ENCODE measurements at places on chromosomes 7 and 10.

DNA sequence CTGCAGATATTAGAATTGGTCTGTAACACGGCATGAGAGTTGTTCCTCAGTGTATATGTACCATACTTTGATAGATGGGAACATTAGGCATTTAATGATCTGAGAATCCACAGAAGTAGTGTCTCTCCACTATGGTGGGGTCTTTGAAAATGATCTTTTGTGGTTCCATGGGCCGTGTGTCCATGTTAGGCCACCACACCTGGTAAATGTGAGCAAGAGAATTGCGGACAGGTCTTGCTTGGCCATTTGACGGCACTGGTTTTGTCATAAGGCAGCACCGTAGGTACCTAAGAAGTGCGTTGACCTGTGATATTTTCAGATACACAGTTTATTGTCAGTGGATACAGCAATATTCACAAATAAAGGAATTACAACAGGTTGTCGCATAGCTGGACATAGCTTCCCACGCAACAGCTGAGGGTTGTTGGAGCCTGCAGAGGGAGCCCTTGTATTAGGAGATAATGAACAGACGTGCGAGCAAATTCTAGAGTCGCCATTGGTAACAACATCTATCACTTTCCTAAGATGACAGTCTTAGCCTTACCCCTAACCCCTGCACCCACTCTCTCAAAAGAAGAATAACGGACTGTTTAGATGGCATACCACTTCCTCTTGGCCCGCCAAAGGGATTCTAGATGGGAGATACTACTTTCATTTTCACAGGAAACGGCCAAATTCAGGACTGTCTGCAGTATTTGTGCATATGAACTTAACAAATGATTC, 111.4 kb downstream of the COL28A1 start:
- H3K4me3 ChIP-seq = peak overlapping the region; percentile 87
- H3K27ac ChIP-seq = no peak overlapping the region
- H3K27me3 ChIP-seq = no peaks in the 10 kb centered on the region
- peaks cover 11% of the 10 kb centered on the region for H3K4me1 ChIP-seq

DNA sequence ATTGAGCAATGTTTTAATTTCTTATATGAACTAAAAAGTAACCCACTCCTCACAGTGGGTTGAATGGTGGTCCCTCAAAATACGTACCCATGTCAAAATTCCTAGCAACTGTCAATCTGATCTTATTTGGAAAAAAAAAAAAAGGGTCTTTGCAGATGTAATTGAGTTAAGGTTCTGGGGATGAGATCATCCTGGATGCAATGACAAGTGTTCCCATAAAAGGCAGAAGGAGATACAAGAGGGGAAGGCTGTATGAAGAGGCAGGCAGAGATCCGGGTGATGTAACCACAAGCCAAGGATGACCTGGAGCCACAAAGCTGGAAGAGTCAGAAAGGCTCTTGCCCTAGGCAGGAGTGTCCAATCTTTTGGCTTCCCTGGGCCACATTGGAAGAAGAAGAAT, 516.3 kb upstream of the MKI67 start:
- no peaks in the 10 kb centered on the region for H3K27me3 ChIP-seq
- H3K27ac ChIP-seq = no peak overlapping the region
- no peaks in the 10 kb centered on the region for H3K4me1 ChIP-seq

- DNase-seq = peak; percentile 29
- peaks cover 55% of the 10 kb centered on the region for H3K4me1 ChIP-seq
- H3K36me3 ChIP-seq = peaks cover 11% of the 10 kb centered on the region
Observed at GRCh38 chr10:113042868-113043267, 92.8 kb downstream of the TCF7L2 start.

DNA sequence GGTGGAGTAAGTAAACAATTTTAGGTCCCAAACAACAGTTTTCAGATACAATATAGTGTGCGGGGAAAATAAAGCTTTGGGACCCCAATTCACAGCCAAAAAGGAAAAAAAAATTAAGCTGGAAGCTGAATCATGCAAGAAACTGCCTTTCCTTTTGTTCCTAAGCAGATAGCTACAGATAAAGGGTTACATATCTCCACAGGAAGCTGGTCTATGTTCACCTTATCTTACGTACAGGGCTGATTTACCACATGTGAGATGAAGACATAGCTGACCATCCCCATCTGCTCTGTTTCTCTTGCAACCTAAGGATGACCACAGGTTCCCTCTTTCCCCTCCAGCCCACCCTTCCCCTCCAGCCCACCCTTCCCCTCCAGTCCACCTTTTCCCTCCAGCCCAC, 14.2 kb upstream of the PFKP start:
- H3K27me3 ChIP-seq = no peaks in the 10 kb centered on the region
- no peak overlapping the region for H3K27ac ChIP-seq
- H3K4me1 ChIP-seq = peaks cover 8% of the 10 kb centered on the region

DNA sequence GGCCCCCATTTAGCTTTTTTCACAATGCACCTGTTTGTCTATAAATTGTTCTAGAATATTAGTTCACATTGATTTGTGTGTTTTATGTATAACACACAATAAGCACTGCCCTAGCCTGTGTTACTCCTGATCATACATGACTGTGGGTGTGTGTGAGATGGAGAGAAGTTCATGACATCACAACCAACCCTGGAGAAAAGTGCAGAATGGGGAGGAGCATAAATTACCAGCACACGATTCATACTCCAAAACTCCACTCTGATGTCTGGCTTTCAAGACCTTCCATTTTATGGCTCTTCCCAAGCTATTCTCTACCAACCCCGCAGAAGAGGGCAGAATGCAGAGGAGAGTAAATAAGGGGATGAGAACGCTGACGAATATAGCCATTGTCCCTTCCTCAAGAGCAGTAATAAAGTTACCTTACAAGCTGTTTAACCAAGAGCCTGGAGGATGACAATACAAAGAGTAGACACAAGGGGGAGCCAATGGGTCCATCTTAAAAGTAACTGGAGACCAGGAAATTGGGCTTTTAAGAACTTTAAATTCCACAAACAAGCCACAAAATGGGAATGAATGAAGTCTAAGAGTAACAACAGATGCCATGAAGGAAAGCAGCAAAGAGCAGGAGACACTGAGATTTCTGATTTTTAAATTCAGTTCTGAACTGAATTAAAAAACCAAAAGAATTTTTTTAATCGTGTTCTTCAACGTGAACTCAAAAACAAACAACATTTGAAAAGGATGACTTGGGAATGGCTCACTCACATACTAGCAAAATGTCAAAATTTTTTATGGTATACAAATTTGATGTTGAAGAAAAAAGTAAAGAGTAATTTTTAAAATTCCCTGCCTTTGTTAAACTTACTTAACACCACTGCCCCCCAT, 159.6 kb downstream of the PARD3 start:
- no peak overlapping the region for H3K27ac ChIP-seq
- no peaks in the 10 kb centered on the region for H3K27me3 ChIP-seq
- peak; percentile 72 for DNase-seq
- no peak overlapping the region for H3K4me3 ChIP-seq
- no peaks in the 10 kb centered on the region for H3K36me3 ChIP-seq
- H3K4me1 ChIP-seq = 0 out of 2 replicates have a peak, but pooled peaks cover 3% of the 10 kb centered on the region

DNA sequence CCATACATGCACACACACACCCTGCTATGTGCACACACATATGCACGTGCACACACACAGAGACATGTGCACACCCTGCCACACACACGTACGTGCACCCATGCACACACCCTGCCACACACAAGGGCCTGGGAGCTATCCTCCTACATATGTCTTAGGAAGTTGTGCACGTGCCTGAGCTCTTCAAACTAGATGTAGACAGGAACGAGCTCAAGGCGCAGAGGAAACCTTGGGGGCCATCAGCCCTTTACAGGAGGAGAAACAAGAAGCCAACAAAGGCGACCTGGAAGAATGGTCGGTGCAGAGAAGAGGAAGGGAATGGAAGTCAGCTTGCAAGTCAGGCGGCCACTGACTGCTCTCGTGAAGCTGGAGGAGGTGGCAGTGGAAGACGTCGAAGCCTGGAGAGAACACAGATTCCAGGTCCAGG, 58.7 kb downstream of the AOC1 start:
- DNase-seq = no peak
- peaks cover 42% of the 10 kb centered on the region for H3K27me3 ChIP-seq
- H3K4me1 ChIP-seq = no peaks in the 10 kb centered on the region

GRCh38 chr7:125316466-125316865, 386.8 kb upstream of the POT1 start:
- H3K36me3 ChIP-seq = no peaks in the 10 kb centered on the region
- no peak for DNase-seq
- no peaks in the 10 kb centered on the region for H3K27me3 ChIP-seq
- H3K27ac ChIP-seq = no peak overlapping the region

DNA sequence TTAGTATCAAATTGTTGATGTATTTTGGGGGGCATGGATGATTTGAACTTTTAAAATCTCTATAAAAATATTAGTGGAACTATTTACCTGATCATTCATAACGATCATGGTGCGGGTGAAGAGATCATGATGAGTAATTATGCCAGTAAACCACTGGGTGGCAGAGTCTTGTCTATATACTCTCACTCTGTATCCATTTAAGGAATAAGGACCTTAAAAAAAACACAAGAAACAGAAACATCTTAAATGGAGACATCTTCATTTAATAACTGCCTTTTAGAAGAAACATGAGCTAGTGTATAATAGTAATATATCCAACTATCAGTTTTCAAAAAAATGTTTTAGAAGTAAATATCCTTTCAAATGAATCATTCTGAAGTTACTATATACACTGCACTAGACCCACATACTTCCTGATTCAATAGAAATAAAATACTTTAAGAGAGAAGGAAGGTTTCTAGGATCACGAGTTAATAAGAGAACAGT, 84.0 kb downstream of the NRBF2 start:
- peaks cover 23% of the 10 kb centered on the region for H3K4me1 ChIP-seq
- peaks cover 15% of the 10 kb centered on the region for H3K36me3 ChIP-seq
- peak; percentile 82 for DNase-seq
- no peak overlapping the region for H3K4me3 ChIP-seq

DNA sequence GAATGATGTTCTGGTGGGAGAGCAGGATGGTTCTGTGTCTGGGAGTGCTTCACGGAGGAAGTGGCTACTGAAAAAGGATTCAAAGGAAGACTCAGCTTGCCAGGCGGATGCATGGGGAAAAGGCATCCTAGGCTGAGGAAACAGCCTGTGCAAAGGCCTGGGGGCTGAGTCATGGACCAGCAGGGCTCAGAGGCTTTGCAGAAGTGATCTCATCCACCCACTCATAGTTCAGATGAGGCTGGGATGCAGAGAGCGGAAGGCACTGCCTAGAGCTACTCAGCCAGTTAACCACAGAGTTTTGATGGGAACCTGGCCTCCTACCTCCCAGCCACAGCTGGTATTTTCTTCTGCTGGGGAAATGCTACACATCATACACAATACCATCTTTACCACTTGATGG, 15.8 kb upstream of the ADAMTS14 start:
- H3K36me3 ChIP-seq = no peaks in the 10 kb centered on the region
- H3K27me3 ChIP-seq = no peaks in the 10 kb centered on the region
- H3K4me1 ChIP-seq = peaks cover 34% of the 10 kb centered on the region
- H3K27ac ChIP-seq = peak overlapping the region; percentile 97
- no peak overlapping the region for H3K4me3 ChIP-seq

GRCh38 chr7:18201350-18201749, 173.7 kb upstream of the PRPS1L1 start:
- no peak for DNase-seq
- no peak overlapping the region for H3K27ac ChIP-seq
- H3K4me1 ChIP-seq = no peaks in the 10 kb centered on the region
- no peak overlapping the region for H3K4me3 ChIP-seq
- no peaks in the 10 kb centered on the region for H3K36me3 ChIP-seq
- no peaks in the 10 kb centered on the region for H3K27me3 ChIP-seq

DNA sequence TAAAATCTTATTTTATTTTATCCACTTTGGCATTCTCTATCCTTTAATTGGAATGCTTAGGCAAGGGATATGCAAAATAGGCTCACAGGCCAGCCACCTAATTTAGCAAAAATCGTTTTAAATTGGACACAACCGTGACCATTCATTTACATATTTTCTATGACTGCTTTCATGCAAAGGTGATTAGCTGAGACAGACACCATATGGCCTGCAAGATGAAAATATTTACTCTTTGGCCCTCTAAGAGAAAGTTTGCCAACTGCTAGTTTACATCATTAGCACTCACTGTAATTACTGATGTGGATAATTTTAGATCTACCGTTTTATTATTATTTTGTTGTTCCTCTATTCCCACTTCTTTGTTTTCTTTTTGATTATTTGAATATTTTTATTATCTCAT, 375.5 kb upstream of the LRRTM3 start:
- H3K4me1 ChIP-seq = no peaks in the 10 kb centered on the region
- no peaks in the 10 kb centered on the region for H3K27me3 ChIP-seq
- no peaks in the 10 kb centered on the region for H3K36me3 ChIP-seq
- H3K27ac ChIP-seq = no peak overlapping the region
- no peak for DNase-seq
- H3K4me3 ChIP-seq = no peak overlapping the region

- no peaks in the 10 kb centered on the region for H3K36me3 ChIP-seq
- no peak for DNase-seq
- no peak overlapping the region for H3K27ac ChIP-seq
- no peak overlapping the region for H3K4me3 ChIP-seq
- no peaks in the 10 kb centered on the region for H3K4me1 ChIP-seq
Observed at GRCh38 chr10:51689536-51689935, 9.9 kb downstream of the CSTF2T start.

DNA sequence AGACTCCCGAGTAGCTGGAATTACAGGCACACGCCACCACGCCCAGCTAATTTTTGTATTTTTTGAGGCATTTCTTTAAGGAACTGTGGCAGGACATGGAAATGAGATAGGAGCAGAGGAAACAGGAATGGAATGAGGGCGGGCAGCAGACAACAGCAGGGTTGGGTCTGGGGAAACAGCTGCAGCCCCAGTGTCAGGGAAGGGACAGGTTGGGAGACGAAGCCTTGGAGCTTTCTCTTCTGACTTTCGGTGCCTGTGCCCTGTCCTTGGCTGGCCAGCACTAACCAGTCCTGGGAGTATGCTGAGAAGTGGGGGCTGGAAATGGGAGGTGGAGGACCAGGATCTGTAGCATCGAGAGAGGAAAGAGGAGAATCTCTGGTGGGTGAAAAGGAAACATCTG, 47.4 kb downstream of the ATOH7 start:
- no peak for DNase-seq
- H3K36me3 ChIP-seq = 0 out of 2 replicates have a peak, but pooled peaks cover 4% of the 10 kb centered on the region
- no peaks in the 10 kb centered on the region for H3K27me3 ChIP-seq
- H3K27ac ChIP-seq = no peak overlapping the region

DNA sequence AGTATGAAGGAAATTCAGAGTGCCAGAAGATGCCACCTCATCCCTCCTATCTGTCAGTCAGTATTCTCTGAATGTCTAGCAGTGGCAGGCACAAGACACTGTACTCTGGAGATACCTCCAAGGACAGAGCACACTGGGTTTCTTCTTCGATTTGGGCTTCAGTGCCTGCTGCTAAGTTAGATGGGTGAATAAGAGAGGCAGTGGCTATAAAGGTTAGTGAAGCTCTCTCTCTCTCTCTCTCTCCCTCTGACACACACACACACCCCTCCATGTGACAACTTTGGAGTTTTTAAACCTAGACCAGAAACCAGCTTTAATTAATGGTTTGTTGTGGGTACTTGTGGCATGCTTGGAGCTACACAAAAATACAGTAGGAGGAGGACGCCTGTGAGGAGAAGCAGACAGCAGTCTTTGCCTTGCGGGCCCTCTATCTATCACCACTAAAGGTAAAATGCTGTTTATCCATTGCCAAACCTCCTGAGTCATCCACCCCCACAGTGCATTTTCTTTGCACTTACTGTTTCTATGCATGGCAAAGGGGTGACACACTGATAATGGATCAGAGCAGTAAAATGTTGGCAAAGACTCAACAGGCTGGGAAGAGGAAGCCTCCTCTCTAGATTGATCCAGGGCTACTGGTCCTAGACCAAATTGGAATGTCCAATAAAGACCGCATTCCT, 102.5 kb downstream of the TRIL start:
- no peaks in the 10 kb centered on the region for H3K27me3 ChIP-seq
- peaks cover 57% of the 10 kb centered on the region for H3K4me1 ChIP-seq
- peak; percentile 98 for DNase-seq
- H3K36me3 ChIP-seq = no peaks in the 10 kb centered on the region
- H3K27ac ChIP-seq = peak overlapping the region; percentile 71
